ENCODE measurements at places on chromosomes 7 and 10. TPM values are rescaled to one million over a fixed set of nuclear protein-coding genes. Genes with fewer than 3 reads are reported as not detected.

DNA sequence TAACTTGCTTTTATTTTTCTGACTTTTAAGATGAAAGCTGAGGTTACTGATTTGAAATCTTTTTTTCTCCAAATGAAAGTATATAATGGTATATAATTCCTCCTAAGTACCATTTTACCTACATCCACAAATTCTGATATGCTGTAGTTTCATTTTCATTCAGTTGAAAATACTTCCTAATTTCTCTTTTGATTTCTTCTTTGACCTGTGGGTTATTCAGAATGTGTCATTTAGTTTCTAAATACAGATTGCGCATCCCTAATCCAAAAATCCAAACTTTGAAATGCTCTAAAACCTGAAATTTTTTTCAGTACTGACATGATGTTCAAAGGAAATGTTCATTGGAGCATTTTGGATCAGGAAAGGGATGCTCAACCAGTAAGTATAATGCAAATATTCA, 168.7 kb downstream of the CELF2 start:
- no peak for DNase-seq

GRCh38 chr7:137020351-137020750, 151.9 kb downstream of the CHRM2 start:
- no peak for DNase-seq

The ZNF239 gene
- total RNA-seq, result 12.8 TPM

DNA sequence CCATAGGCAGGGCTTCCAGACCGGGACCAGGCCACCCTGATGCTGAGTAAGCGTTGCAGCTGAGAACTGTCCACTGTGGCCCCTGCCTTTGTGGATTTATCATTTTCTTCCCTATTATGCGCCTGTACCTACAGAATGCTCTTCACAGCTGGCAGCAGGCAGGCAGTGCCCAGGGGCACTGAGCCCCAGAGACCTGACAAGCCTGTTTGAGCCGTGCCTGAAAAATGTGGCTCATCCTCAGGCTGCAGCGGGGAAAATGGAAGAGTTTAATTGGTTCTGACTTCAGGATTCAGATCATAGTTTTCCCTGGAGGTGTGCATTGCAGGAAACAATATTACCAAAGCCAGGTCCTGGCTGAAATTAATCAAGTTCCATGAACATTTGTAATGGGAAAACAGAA, 200.2 kb downstream of the ZNF438 start:
- no peak for DNase-seq

The SOSTDC1 gene
- total RNA-seq, result 21.1 TPM

The AOAH gene
- total RNA-seq, result not detected

- no peak for DNase-seq
Observed at GRCh38 chr10:28997734-28998133, 291.1 kb upstream of the LYZL1 start.

GRCh38 chr7:133102276-133103060, 20.6 kb upstream of the CHCHD3 start:
- DNase-seq, result no peak

GRCh38 chr10:80168679-80169380, 36.3 kb downstream of the PLAC9 start:
- DNase-seq, result no peak

GRCh38 chr10:373526-374309, 238.5 kb downstream of the ZMYND11 start:
- DNase-seq, result no peak

The GPR141 gene
- not detected for total RNA-seq

- no peak for DNase-seq
Observed at GRCh38 chr10:29063806-29064644, 224.8 kb upstream of the LYZL1 start.

DNA sequence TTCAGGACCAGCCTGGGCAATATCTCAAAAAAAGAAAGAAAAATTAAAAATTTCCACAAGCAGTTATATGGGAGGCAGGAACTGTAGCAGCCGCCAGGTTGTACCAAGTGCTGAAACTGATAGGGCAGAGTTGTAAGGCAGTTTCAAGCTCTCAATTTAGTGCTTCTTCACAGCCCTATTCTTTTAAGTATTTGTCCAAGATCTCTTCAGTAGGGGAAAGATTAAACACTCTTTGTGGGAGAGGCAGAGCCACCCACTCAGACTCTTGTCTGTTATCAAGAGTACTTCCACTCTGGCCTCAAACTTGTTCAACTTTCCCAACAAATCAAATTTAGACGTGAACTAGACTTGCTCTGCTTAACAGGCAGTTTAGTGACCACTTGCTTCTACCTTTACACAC, 228.7 kb downstream of the REEP3 start:
- DNase-seq, result no peak

DNA sequence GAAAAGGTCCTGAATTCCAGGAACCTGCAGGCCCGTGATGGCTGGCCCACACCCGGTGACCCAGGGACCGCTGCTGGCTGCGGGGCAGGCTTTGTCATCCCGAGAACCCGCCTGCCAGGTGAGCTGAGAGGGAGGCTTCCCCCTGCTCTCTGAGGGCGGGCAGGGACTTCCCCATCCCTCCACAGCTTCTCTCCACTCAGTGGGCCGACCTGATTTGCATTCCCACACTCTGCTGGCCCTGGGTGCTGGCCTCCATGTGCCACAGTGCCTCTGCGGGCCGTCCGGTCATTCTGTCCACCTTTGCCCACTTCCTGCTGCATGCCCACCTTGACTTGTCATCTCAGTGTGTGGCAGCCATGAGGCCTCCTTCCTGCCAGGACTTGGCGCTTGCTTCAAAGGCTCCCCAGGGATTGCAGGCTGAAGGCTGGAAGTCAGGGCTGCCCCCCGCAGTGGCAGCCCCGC, 35.3 kb downstream of the PALD1 start:
- DNase-seq, result peak; percentile 11

- DNase-seq, result no peak
Observed at GRCh38 chr7:105454095-105454747, 65.5 kb upstream of the SRPK2 start.

GRCh38 chr10:58642283-58642682, 129.6 kb downstream of the BICC1 start:
- no peak for DNase-seq

DNA sequence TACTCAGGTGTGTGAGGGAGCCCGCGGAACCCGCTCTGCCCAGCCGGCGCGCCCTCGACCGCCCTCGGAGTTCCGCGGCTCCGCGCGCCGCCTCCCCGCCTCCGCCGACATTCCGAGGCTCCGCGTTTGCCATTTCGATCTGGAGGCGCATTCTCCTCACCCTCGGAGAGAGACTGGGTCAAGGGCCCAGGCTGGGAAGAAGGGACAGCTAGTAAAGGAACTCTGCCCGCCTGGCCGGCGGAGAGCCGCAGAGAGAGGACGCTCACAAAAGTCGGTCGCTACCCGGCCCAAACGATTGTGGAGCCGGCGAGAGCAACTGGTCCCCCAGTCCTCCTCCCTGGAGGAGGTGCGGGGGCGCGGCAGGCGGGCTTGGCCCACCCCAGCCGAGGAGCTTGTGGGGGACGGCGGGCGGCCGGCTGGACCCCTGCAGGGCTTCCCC, 74.5 kb upstream of the LEP start:
- no peak for DNase-seq

DNA sequence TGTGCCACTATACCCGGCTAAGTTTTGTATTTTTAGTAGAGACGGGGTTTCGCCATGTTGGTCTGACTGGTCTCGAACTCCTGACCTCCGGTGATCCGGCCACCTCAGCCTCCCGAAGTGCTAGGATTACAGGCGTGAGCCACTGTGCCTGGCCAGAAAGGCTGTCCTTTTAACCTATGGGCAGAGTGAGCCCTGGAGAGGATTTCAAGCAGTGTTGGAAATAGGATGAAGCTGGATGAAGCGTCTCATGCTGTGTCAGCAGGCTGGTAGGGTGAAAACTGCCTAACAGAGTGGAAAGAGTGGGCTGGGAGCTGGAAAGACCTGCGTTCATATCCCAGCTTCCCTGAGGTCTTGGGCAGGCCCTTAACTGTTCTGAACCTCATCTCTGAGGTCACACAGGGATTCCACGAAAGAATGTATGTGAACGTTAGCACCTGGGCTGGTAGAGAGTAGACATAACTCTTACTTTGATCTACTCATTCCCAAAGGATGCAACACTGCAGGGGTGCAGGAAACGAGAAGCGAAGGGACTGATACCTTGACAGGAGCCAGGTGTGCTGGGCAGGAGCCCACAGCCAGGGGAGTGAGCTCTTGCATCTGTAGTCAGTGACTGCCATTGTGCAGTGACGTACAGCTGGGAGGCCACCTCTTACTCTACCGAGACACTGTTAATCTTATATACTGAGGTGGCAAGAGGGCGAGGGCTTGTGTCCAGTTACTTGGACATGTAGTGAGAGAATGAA, 34.1 kb downstream of the WBP1L start:
- DNase-seq, result no peak

The PTF1A gene
- total RNA-seq, result not detected

The GPNMB gene
- 0.74 TPM for total RNA-seq

The OPN1SW gene
- total RNA-seq, result not detected
